Natural killer cell (primary cell): ENCODE measurements at places on chromosomes 3 and 15. TPM values are rescaled to one million over a fixed set of nuclear protein-coding genes. Genes with fewer than 3 reads are reported as not detected.

GPR62 gene
- not detected for total RNA-seq

SLC12A1 gene
- not detected for total RNA-seq

DNA sequence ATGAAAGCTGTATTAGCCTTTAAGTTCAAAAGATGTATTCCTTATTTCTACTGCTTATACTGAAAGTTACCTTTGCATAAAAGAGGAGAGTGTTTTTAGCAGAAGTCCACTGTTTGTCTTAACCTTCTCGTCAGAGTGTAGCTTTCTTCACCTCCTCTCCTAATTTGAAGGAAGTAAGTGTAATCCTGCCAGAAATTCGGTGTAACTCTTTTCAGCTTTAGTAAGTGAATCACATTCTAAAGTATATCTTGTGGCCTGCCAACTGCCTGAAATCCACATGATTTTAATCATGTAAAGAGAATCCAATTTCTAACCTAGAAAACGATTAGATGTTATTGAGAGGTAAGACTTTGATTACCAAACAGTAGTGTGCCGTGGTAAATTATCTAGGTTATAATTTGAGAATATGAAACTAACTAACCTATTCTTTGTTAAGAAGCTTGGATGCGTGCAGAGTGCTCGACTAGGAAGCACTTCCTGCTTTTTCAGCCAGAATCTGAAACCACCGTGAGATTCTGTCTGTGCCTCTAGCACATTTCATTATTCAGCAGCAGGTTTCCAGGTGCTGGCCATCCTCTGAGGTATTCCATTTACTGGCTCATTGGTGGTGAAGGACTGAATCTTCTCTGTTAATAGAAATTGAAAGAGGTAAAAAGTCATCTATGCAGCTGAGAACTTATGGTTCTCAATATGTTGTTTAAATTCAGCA, 7.5 kb downstream of the GYG1 start:
- peak overlapping the region; percentile 62 for H3K27ac ChIP-seq
- H3K27me3 ChIP-seq: no peaks in the 10 kb centered on the region
- H3K4me3 ChIP-seq: no peak overlapping the region
- peaks cover 6% of the 10 kb centered on the region for H3K4me1 ChIP-seq
- peak; percentile 52 for DNase-seq

DNA sequence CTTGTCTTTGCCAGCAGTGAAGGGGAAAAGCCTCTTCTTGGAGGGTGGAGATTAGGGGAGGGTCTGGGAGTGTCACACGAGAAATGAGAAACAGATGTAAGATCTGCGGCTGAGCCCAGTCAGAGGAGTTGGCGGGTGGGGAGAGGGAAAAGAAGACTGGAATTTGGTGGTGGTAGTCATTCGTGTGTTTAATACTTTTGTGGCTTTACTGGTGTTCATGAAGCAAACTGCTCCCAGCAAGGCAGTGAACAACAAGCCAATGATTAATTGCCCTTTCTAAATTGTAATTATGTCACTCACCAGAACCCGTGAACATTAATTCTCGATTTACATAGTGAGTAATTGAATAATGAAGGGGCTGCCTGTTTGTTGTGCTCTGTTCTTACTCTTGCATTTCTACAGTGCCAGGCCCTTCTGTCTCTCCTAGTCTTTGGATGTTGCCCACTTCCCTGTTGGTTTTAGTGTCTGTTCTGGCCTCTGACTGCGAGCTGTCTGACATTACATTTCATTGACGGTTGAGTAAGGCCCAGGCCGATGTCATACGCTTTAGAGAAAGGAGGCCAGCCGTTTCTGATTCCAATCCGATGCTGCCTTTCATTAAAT, 78.0 kb downstream of the CHCHD6 start:
- H3K27ac ChIP-seq: no peak overlapping the region
- H3K27me3 ChIP-seq: no peaks in the 10 kb centered on the region
- no peaks in the 10 kb centered on the region for H3K36me3 ChIP-seq
- H3K4me1 ChIP-seq: no peaks in the 10 kb centered on the region

- no peaks in the 10 kb centered on the region for H3K27me3 ChIP-seq
- no peak overlapping the region for H3K27ac ChIP-seq
- no peak overlapping the region for H3K4me3 ChIP-seq
- peaks cover 6% of the 10 kb centered on the region for H3K4me1 ChIP-seq
These were observed 100.4 kb downstream of the DGKG start for GRCh38 chr3:186261638-186262037.

DNA sequence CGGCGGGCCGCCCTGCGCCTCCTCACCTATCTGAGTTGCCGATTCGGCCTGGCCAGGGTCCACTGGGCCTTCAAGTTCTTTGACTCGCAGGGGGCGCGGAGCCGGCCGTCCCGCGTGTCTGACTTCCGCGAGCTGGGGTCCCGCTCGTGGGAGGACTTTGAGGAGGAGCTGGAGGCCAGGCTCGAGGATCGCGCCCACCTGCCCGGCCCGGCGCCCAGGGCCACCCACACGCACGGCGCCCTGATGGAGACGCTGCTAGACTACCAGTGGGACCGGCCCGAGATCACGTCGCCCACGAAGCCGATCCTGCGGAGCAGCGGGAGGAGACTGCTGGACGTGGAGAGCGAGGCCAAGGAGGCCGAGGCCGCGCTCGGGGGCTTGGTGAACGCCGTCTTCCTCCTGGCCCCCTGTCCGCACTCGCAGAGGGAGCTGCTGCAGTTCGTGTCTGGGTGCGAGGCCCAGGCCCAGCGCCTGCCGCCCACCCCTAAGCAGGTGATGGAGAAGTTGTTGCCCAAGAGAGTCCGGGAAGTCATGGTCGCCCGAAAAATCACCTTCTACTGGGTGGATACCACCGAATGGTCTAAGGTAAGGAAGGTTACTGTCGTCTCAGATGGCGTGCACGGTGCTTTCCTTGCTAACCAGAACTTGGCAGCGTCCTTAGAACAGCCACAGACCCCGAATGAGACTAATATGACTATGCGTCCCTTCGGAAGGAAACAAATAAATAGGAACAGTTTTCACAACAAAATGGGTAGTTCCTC, 567 bp downstream of the TICRR start:
- H3K36me3 ChIP-seq: no peaks in the 10 kb centered on the region
- no peak overlapping the region for H3K27ac ChIP-seq
- H3K27me3 ChIP-seq: no peaks in the 10 kb centered on the region
- H3K4me3 ChIP-seq: peak overlapping the region; percentile 61
- H3K4me1 ChIP-seq: peaks cover 11% of the 10 kb centered on the region
- DNase-seq: peak; percentile 31

DNA sequence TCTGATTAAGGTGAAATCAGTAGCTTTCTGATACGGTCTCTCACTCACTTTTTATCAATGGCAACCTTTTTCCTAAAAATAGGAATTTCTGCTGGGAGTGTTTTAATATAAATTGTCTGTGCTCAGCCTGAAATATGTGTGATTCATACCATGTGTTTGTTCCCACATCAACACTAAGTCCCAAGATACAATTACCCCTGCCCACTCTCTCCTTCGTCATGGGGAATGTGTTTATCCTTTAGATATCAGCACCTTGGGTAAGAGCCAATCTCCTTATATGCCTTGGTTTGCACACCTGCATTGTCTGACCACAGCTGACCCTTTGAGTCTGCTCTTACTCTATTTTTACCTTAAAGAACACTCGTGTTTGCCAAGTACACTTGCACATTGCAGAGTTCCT, 356.4 kb downstream of the LPP start:
- H3K27ac ChIP-seq: no peak overlapping the region
- H3K4me3 ChIP-seq: no peak overlapping the region
- no peaks in the 10 kb centered on the region for H3K27me3 ChIP-seq

DNA sequence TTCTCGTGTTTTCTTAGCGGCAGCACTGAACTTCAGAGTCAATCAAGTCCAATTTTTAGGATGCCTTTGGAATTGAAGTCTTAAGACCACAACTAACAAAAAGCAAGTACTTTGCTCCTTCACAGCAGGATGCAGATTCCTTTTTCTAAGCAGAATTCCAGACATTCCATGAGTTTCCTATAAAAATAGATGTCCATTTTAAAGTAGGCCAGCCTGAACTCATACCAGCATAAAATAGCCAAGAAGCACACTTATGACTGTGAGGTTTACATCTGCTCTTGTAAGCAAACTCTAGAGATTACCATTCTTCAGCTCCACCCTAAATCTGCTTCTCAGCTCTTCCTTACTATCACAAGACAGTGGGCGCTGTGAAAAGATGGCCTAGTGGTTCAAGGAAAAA, 85.8 kb downstream of the THBS1 start:
- H3K4me3 ChIP-seq: no peak overlapping the region
- H3K4me1 ChIP-seq: no peaks in the 10 kb centered on the region
- H3K27me3 ChIP-seq: no peaks in the 10 kb centered on the region
- DNase-seq: no peak

- no peak overlapping the region for H3K27ac ChIP-seq
- no peak overlapping the region for H3K4me3 ChIP-seq
- DNase-seq: no peak
- H3K27me3 ChIP-seq: no peaks in the 10 kb centered on the region
- H3K4me1 ChIP-seq: no peaks in the 10 kb centered on the region
These were observed 55.1 kb upstream of the AGTR1 start for GRCh38 chr3:148642616-148643015.

SPINT1 gene
- total RNA-seq: 3.1 TPM

DNA sequence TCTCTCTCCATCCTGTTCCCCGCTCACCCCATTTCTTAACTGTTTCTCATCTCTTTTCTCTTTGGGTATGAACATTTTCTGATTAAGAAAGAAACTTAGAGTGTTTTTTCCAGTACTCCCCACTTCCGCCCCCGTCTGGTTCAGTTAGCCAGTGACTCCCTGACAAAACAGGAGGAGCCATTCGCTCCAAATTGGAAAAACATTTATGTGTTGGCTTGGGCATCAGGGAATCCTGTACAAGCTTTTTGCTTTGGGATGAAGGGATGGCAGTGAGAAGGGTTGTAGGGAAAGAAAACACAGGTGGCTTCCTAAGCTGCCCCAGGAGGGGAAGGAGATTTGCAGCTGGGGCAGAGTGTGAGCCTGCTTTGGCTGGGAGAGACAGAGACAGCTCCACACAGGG, 47.0 kb downstream of the BOC start:
- no peaks in the 10 kb centered on the region for H3K36me3 ChIP-seq
- H3K4me3 ChIP-seq: no peak overlapping the region
- H3K27me3 ChIP-seq: no peaks in the 10 kb centered on the region
- H3K27ac ChIP-seq: no peak overlapping the region
- H3K4me1 ChIP-seq: no peaks in the 10 kb centered on the region

DNA sequence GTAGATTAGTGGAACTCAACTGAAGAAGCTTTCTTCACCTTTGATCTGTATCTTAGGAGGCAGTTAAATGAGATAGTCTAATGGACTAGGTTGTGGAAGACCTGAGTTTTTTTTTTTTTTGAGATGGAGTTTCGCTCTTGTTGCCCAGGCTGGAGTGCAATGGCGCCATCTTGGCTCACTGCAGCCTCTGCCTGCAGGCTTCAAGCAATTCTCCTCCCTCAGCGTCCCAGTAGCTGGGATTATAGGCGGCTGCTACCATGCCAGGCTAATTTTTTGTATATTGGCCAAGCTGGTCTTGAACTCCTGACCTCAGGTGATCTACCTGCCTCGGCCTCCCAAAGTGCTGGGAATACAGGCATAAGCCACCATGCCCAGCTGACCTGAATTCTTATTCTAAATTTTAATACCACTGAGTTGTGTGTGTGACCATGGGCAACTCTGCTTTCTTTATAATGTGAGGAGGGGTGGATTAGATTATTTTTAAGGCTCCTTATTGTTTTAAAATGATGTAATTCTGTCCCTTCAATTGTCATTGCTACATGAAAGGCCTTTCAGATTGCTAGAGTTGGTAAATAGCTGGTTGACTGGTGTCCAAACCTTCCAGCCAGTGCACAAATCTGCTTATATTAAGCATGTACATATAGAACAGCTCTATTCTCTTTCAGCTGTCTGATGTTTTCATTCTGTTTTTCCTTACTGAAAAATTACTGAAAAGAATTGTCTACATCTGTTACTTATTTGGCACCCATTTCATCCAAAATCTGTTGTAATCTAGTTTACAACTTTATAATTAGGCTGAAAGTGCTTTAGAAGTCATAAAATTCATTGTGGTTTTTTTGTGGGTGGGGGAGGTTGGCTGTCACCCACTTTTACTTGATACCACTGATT, 2.3 kb downstream of the LNP1 start:
- no peak overlapping the region for H3K4me3 ChIP-seq
- no peak for DNase-seq
- no peak overlapping the region for H3K27ac ChIP-seq
- H3K27me3 ChIP-seq: no peaks in the 10 kb centered on the region
- H3K36me3 ChIP-seq: no peaks in the 10 kb centered on the region

DNA sequence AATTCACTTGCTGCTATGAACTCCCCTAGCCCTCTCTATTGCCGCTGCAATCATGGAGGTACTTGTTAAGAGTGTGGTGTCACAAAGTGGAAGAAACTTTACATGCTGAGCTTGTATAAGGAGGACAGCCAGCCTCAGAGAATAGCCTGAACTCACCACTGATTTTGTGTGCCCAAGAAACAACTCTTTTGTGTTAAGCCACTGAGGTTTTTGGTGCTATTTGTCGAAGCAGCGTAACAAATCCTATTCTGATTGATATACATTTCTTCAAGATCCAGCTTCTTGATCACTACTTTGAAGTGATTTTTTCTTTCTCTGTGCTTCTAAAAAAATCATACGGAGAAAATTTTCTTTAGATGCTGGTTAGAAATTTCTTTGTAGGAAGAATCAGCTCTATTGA, 132.4 kb downstream of the MEIS2 start:
- DNase-seq: no peak
- no peak overlapping the region for H3K27ac ChIP-seq
- H3K36me3 ChIP-seq: no peaks in the 10 kb centered on the region
- H3K4me3 ChIP-seq: no peak overlapping the region
- no peaks in the 10 kb centered on the region for H3K27me3 ChIP-seq

GRCh38 chr3:183308751-183309150, 55.7 kb downstream of the B3GNT5 start:
- DNase-seq: no peak
- peaks cover 7% of the 10 kb centered on the region for H3K4me1 ChIP-seq
- no peaks in the 10 kb centered on the region for H3K27me3 ChIP-seq
- H3K36me3 ChIP-seq: no peaks in the 10 kb centered on the region

DPPA4 gene
- 1.2 TPM for total RNA-seq

- H3K27ac ChIP-seq: no peak overlapping the region
- H3K4me1 ChIP-seq: peaks cover 7% of the 10 kb centered on the region
- H3K27me3 ChIP-seq: no peaks in the 10 kb centered on the region
- no peak overlapping the region for H3K4me3 ChIP-seq
- DNase-seq: no peak
- H3K36me3 ChIP-seq: peaks cover 13% of the 10 kb centered on the region
These were observed 12.8 kb downstream of the SNAP23 start for GRCh38 chr15:42508263-42508690.

HEG1 gene
- total RNA-seq: 83.5 TPM

LMOD3 gene
- total RNA-seq: not detected

DNA sequence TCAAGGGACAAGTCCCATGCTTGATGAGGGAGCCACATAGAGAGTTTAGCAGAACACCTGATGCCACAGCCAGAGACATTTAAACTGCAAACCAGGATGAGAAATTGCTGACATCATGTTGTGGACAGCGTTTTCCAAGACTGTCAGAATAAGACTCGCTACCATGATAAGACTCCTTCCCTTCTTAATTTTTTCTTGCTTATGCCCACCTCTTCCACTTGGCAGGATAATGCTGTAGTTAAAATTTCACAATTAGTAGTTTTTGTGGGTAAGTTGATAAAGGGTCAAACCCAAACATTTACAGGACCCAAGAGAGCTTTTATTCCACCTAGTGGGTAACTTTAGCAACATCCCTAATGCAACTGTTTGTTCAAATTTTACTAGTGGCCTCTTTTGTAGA, 3.0 kb upstream of the PIAS1 start:
- no peaks in the 10 kb centered on the region for H3K27me3 ChIP-seq
- H3K36me3 ChIP-seq: no peaks in the 10 kb centered on the region
- H3K27ac ChIP-seq: no peak overlapping the region
- H3K4me1 ChIP-seq: peaks cover 12% of the 10 kb centered on the region
- DNase-seq: no peak
